ENCODE measurements at places on chromosomes 1 and 21.

DNA sequence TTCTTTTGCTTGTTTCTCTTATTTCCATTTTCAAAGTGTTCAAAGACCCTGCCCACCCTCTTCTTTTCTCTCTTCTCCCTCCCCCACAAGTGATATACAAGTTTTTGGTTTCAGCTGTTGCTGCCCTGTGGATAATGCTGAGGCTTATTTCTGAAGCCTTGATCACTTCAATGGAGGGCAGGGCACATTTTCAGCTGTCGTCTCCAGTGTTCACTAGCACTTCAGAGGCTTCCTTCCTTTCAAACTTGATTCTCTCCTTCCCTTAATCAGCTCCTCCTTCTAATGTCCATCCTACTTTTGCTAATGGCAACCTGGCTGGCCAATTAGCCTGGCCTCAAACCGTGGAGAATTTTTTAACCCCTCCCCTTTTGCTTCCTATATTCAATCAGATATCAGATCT lies 435.7 kb upstream of the RUNX1 start:
- DNase-seq = no peak

- DNase-seq = no peak
Observed at GRCh38 chr1:218525451-218526197, 180.5 kb downstream of the TGFB2 start.

DNA sequence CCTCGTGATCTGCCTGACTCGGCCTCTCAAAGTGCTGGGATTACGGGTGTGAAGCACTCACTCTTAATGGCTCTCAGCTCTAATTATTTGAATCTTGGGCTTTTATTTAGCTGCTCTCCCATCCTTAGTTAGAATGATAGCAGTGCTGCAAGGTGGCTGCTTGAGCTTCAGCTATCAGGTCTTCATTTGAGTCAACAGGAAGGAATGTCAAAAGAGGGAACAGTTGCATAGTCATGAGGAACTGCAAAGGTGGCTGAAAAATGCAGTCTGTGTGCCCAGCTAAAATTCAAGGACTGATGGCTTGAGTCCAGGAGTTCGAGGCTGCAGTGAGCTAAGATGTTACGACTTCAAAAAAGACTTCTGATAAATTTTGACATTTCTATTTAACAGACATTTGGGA lies 55.6 kb downstream of the UCK2 start:
- no peak for DNase-seq

- no peak for DNase-seq
Observed at GRCh38 chr1:54360165-54361005, 45.8 kb downstream of the SSBP3 start.

GRCh38 chr21:46540087-46540710 lies 64.7 kb downstream of the S100B start:
- DNase-seq = no peak

DNA sequence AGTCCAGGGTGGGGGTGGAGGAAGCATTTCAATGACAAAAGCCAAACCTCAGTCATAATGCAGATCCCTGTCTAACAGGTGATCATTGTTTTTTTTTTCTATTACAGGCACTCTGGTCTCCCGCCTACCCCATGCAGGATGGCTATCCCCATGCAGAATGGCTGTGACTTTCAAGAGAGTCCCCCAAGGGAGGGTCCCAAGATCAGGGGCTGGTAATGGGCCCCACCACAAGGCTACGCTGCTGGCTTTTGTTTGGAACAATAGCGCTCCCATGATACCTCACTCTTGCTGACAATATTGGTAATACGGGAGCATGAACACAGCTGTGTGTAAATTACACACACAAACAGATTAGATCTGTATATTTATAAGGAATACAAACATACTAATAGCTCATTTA lies 119.4 kb downstream of the SLC45A1 start:
- no peak for DNase-seq

GRCh38 chr1:36176106-36176949 lies 20.4 kb downstream of the MAP7D1 start:
- no peak for DNase-seq

DNA sequence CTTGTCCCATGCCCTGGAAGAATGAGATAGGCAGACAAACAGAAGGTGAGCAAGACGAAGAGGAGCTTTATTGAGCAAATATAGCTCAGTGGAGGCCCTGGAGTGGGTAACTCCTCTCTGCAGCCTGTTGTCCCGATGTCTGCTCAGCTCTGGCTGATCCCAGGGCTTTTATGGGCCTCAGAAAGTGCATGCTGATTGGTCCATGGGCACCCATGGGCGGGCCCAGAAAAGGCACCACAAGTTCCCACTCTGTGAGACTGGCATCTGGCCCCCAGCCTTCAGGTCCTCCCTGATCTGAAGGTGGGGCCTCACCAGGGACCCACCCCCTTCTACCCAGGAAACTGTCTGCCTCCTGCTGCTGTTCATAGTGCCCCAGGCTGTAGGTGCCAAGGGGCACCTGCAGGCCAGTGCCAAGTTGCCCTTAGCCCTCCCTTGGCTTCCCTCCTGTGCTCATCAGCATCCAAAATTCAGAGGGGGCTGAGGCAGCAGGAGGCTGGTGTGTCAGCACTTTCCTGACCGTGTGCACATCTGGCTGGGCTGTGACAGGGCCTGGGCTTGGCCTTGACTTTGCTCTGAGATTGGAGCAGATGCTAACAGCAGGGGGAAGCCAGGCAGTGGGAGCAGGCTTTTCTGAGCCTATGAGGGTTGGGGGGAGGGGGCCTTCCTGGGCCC lies 35.4 kb downstream of the ACTL8 start:
- no peak for DNase-seq

DNA sequence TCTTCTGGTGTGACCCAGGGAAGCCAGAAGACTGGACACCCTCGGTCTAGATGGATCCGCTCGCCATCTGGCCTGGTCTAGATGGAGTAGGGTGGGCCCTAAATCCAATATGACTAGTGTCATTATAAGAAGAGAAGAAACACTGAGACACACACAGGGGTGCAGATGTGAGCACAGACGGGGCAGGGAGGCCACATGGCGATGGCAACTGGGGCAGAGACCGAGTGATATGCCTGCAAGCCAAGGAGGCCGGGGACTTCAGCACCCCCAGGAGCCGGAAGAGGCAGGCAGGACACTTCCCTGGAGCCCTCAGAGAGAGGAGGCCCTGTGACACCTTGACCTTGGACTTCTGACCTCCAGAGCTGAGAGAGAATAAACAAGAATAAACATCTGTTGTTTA lies 5.6 kb upstream of the TFF3 start:
- no peak for DNase-seq

- no peak for DNase-seq
Observed at GRCh38 chr1:24707687-24708086, 37.6 kb upstream of the CLIC4 start.

GRCh38 chr21:17667256-17667655 lies 54.6 kb upstream of the BTG3 start:
- DNase-seq = no peak

DNA sequence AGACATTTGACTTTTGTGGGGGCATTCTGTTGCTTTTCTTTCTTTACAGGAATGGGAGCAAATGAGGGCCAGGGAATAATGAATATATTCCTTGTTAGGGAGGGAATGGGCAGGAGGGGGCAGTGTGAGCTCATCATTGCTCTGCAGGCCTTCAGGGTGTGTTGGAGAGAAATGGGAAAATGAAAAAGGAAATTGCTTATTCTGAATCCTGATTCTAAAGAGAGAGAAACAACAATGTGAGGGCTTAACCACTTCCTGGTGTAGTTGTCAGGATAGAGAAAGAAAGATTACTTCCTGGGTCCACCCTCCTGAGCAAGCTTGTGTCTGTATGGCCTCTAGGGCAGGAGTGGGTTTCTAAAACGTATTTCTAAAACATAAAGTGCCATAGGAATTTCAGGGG lies 28.3 kb downstream of the VANGL2 start:
- peak; percentile 53 for DNase-seq

DNA sequence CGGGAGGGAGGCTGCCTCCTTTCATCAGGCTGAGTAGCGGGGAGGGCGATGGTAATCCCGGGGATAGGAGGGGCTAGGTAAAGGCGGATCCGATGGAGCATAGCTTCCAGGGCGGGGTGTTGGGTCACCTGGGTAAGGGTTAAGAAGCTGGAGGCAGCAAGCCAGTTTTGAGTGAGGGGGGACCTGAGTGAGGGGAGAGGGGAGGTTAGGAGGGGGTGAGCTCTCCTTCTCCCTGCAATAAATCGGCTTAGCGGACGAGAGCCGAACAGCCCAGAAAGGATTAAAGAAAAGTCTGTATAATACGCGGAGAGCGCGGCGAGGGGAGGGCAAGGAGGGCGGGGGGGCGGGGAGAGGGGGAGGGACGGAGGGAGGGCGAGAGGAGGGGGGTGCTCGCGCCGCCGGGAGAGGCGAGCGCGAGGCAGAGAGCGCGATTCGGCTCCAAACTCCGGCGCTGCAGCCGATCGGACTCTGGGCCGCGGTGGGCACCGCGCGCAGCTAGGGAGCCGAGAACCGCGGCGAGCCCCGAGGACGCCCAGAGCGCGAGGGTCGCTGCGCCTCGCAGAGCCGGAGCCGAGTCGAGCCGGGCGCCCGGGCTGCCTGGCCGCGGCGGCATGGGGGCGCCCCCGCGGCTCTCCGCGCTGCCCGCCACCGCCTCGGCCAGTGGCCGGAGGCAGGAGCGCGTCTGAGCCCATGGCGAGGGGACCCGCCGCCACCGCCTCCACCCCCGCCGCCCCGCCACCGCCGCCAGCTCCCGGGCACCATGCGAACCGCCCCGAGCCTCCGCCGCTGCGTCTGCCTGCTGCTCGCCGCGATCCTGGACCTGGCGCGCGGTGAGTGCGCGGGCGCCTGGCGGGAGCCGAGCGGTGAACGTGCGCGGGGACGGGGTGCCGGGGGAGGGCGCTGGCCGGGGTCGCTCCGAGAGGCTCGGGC lies at the start of gene IGSF21:
Gene IGSF21 (plus strand): TSS at position 430 of the 930 bp plus-strand sequence. CDS start 331 bp downstream, at position 761.
- no peak for DNase-seq

DNA sequence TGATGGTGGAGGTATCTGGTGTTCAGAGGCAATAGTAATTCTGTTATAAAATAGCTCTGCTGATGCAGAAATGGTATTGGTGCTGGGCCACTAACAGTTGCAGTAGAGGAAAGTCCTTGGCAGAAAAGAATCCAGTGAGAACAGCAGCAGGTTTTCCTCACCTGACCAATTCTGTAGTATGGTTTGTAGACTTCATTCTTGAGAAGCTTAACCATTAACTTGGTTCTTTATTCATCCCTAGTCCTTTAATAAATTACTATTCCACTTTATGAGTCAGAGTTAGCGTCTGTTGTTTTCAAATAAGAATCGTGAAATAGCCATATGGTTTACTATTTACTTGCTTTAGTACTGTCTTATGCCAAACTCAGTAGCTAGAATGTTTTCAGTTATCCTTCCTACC lies 128.5 kb upstream of the SERTAD4 start:
- no peak for DNase-seq

DNA sequence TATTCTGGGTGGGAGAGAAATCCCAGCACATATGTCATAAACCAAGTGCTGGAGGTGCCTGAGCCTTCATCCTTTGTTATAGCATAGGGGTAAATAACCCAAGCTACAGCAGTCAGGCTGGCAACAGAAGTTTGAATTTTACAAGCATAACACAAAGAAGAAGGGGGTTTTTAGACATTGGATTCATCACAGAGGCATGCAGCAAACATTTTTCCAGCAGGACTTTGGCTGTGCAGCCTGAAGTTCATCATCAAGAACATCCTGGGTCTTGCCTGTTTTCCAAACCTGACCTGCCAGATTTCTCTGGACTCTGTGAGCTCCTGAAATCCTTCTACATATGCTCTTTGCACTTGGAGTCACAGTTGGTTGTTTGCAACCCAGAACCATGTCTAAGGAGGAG lies 16.2 kb downstream of the PTGER3 start:
- DNase-seq = no peak

- no peak for DNase-seq
Observed at GRCh38 chr1:206761159-206761768, 9.3 kb upstream of the IL19 start.

DNA sequence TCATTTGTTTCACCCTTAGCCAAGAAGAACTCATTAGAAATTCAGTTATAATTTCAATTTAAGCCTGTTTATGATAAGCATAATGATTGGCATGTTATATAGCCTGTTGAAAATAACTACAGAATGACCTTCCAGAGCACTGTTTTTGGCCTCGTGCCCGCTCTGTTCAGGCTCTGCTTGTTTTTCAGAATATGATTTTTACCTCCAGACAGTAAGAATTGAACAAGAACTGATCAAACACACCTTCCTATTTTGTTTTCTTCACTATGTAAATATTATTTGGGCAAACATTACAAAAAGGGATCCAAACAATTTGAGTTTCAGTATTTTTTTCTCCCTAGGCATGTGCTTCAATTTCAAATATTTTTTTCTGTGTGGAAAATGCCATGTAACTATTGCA lies 48.1 kb upstream of the ANGPTL1 start:
- DNase-seq = no peak

- no peak for DNase-seq
Observed at GRCh38 chr1:226977643-226978431, 37.7 kb downstream of the COQ8A start.

DNA sequence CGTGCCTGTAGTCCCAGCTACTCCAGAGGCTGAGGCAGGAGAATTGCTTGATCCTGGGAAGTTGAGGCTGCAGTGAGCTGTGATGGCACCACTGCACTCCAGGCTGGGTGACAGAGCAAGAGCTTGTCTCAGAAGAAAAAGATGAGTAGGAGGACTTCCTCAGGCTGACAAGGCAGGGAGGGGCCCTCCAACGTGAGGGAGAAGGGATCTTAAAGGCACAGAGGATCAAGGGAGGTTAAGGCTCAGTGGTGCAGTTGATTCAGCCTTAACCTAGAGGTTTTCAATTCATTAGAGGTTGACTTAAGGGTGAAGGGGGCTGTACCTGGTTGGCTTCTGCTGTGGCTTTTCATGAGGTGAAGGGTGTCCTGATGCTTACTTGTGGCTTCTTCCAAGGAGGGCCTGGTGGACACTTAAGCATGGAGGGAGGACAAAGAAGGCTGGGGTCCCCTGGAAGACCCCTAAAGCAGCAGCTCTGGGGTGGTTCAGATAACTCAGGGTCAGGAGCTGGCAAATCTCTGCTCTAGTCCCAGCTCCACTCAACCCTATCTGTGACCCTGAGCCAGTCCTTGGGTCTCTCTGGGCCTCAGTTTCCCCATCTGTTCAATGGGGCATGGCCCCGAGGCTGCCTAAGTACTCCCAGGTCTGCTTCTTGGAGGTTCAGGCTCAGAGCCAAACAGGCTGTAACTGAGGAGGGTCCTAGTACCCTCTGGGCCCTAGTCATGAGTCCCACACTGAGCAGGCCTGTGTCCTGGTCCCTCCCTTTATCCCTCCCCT lies 6.3 kb downstream of the EXTL1 start:
- no peak for DNase-seq

DNA sequence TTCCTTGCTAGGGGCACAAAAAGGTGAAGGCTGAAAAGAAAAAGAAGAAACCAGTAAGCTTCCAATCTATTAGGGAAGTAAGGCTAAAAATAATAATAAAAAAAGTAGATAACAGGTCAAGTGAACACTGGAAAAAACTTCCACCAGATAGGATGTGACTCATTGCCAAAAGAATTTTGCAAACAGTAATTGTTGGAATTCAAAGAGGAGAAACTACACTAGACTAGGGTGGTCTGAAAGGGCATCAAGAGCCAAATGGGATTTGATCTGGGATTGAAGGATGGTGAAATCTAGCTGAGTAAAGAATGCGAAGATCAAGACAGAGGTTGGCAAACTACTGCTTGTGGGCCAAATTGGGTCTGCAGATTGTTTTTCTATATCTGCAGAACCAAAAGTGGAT lies 6.0 kb upstream of the ST6GALNAC3 start:
- no peak for DNase-seq

GRCh38 chr1:79539001-79539400 lies 532.5 kb upstream of the ADGRL4 start:
- DNase-seq = no peak

- no peak for DNase-seq
Observed at GRCh38 chr1:238592621-238593020, 701.9 kb upstream of the ZP4 start.

GRCh38 chr1:6359216-6360116 lies 34.1 kb downstream of the ACOT7 start:
- peak; percentile 66 for DNase-seq

GRCh38 chr1:231972111-231972445 lies 345.5 kb downstream of the DISC1 start:
- DNase-seq = no peak
